ENCODE measurements at places on chromosomes 5 and 9.
A peak's percentile ranks its signal among the peaks of the same experiment; 100 is the strongest.

DNA sequence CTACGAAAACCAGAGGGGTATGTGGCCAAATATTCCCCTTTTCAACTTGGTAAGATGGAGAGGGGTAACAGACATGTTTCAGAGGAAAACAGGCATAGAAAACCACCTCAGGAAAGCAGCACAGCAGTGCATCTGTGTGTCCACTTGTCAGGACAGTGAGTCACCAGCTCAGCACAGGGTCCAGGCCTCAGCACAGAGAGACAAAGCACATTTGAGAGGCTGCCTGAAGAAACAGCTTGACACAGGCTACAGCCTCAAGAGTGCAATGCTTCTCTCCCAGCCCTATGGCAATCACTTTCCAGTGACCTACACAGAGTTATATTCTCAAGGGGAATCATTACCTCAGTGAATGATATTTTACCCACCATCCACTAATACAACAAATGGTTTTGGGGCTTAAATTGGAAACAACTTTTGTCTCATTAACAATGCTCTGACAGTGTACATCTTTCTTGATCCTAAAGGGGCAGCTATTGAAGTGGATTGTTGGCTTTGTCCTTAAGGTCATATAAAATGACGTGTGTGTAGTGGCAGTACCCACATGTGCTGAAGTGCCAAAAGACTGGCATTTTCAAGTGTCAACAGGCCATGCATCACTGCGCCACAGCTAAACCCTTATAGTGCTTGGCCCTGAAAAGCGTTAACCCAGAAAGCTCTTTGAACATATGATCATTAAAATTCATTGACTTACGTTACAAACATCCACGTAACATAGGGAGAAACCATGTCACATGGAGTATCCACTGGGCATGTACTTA lies 46.4 kb downstream of the ERMP1 start:
- no peak for DNase-seq

GRCh38 chr5:76401801-76402250 lies 1.3 kb upstream of the IQGAP2 start:
- DNase-seq, result peak; percentile 49

DNA sequence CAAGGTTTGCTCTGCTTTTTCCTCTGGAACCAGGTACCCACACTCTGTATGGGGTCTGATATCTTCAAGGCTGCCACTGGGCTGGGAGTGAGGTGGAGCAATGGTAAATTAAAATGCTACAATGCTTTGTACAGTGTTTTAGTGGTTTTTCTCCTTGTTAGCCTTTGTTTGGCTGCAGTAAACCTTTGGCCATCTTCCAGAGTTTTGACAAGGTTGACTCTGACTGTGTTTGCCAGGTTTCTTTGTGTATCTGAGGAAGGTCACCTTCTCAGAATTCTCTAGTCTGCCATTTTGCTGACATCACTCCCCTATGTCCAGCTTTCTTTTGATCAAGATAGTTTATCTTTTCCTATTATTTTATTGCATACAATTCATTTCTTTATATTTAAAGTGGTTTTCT lies 11.2 kb downstream of the SPATA31D1 start:
- no peak for DNase-seq

DNA sequence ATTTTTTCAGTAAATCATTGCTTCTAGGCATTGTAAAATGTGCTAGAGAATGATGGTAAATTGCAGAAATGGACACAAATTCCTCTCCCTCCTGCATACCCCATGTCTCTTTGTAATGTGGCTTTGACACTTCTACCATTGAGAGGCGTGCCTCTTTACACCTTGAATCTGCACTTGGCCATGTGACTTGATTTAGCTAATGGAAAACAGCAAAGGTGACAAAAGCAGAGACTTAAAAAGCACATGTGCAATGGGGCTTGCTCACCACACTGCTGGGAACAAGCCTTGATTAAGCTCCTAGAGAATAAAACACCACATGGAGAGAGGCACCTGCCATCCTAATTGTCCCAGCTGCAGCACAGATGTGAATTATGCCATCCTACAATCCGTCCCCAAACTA lies 69.9 kb upstream of the NAA35 start:
- DNase-seq, result no peak

- no peak for DNase-seq
Measured at GRCh38 chr9:34717996-34718614, 8.2 kb upstream of the CCL21 start.

GRCh38 chr5:148873690-148874485 lies 47.5 kb downstream of the ADRB2 start:
- DNase-seq, result no peak

DNA sequence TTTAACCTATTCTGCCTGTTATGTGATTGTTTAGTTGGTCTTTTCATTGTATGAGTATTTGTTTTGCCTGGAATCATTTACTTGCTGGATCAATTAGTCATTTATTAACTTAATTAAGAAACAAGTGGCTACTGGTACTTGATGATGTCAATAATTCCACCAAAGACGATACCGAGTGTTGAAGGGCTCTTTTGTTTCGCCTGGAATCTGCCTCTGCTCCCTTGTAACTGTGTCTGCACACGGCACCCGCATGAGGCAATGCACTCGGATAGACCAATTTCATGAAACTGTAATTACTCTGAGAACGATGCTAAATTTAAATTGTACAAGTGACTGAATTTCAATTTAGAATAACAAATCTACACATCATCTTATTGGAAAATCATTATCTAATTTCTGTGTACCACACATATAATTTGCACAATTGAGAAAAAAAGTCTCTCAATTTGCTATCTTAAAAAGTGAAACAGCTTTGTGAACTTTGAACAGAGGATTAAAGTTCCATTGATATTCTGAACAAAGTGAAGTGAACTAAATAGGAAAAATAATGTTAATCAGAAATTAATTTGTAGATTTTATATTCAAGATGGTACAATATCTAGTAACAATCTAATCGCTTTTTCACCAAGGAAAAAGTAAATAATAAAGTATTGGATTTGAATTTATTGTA lies 143.2 kb downstream of the CTNND2 start:
- no peak for DNase-seq

DNA sequence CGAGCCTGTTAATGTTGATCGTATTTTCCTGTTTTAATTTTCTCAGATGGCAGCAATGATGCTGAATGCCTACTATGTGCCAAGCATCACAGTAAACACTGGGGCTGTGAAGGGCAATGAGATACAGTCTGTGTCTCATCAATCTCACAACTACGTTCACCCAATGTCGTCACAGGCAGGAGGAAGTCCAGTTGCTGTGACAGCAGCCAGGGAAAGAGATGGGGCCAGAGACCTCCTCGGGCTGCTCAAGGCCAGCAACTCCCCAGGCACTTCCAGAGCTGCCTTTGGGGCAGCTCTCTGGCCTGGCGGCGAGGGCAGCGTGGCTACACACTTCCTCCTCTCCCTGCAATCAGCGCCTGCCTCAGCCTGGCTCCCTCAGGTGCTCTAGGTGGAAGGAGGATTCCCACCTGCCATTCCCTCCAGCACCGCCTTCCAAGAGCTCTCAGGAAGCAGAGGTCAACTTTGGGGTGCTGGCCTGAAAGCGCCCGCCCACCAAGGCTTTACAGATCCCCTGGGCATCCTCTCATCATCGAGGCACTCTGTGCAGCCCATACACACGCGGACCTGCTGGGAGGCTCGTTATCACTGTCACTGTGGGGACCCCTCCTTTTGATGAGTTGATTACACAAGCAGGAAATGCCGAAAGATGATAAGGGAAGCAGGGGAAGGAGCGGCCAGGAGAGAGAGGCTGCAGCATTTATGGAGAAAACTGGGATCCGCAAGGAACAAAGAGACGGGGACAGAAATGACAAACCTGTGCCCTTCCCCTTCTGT lies 159.2 kb downstream of the ZDHHC21 start:
- DNase-seq, result no peak

DNA sequence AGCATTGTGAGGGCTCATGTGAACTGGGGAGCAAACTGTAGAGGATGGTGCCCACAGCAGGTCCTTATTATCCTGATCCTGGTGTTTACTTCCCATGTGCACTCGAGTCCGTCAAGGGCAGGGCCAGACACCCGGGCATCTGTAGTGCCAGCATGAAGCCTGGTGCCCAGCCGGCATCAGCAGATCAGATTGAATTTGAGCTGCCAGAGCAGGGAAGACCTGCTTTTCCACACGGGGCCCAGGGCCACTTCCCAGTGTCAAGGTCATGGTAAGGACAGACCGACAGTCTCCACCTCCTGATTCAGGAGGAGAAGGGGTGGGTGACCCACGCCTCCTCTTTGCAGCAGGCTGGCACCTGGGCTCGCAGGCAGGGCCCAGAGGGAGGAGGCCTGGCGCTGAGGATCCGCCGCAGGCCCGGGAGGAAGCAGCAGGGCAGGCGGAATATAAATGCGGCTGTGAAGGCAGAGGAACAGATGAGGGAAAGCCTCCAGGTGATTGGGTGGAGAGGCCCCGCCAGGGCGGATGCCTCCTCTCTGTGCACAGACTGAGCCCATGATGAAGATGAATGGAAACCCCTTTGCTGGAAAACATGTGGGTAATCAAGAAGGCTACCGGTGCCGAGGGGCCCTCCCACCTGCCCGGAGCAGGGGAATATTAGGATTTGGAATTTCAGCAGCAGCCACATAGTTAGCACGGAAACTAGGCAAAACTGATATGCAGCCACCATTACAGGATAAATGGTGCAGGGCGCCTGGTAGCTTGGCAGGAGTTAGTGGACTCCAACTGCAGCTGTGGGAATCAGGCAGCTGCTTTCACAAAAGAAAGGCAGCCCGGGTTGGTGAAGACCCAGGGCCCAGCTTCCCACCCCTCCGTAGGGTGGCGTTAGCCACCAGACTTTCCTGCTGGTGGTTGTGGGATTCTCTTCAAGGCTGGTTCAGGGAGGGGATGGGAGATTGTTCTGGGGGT lies 114.9 kb downstream of the GAPVD1 start:
- no peak for DNase-seq

- no peak for DNase-seq
Measured at GRCh38 chr9:102587281-102587680, 407.9 kb upstream of the CYLC2 start.

DNA sequence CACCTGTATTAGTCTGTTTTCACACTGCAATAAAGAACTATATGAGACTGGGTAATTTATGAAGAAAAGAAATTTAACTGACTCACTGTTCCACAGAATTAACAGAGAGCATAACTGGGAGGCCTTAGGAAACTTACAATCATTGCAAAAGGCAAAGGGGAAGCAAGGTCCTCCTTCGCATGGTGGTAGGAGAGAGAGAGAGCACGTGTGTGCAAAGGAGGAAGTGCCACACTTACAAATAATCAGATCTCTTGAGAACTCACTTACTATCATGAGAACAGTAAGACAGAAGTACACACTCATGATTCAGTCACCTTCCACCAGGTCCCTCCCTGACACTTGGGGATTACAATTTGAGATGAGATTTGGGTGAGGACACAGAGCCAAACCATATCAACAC lies 258.7 kb downstream of the TRIM32 start:
- DNase-seq, result no peak

GRCh38 chr5:154278908-154279307 lies 88.4 kb downstream of the GALNT10 start:
- no peak for DNase-seq

- no peak for DNase-seq
Measured at GRCh38 chr9:93149361-93149760, 15.3 kb upstream of the NINJ1 start.

GRCh38 chr9:122116448-122117173 lies 23.5 kb upstream of the TTLL11 start:
- DNase-seq, result no peak

DNA sequence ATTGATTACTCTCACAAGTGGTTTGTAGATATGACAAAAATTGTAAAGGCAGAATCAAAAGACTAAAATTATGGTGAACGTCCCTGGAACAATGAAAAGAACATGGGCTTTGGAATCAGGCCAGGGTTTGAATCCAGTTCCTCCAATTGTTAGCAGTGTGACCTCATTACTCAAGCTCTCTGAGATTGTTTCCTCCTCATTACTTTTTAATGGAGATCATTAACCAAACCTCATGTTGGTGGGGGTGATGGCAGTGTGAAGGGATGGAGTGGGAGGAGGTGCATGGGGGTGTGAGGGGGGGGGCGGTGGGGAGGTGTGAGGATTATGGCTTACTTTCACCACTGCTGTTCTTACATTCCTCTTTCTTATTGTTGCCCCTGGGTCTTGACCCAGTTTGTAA lies 44.1 kb upstream of the FOXE1 start:
- no peak for DNase-seq

- DNase-seq, result no peak
Measured at GRCh38 chr9:71487061-71487460, 281.3 kb downstream of the CEMIP2 start.

DNA sequence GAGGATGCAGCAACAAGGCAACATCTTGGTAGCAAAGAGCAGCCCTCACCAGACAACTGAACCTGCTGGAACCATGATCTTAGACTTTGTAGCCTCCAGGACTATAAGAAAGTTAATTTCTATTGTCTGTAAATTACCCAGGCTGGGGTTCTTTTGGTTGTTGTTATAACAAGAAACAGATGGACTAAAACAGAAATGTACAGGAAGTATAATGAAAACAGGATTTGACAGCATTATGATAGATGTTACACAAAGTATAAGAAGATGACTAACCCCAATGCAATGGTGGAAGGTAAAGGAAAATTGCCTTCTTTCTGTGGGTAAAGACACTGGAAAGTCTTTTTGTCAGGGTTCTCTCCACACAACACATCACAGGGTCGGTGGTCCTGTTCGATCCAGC lies 204.2 kb downstream of the SGCD start:
- DNase-seq, result no peak

GRCh38 chr5:139078345-139078744 lies 119.8 kb downstream of the SIL1 start:
- no peak for DNase-seq

DNA sequence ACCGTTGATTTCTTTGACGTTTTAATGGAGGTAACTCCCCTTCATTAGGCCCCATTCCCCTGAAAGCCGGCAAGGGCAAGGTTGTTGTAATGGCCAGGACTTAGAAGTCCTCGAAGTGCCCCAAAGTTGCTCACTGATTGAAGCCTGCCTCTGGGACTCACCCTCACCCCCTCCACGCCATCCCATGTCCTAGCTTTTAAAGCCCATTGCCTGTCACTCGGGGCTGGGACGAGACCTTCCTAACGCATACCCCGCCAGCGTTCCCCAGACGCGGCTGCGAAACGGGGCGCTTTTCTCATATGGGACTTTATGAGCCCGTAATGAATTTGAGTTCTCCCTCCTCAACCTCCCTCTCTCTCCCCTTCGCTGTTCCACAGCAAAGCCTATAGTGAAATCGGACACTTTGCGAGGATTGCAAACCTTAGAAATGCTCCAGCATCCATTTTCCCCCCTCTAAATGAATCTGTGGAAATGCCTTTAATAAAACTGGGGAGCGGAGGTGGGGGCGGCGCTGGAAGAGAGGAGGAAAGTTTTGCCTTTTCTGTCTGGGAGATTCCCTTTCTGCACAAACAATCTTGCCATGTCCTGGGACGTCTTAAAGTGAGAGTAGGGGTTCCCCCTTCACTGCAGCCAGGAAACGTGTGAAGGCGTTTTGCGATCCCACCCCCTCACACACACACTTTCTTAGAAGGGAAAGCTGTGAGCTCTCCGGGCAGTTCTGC lies 1.5 kb downstream of the PAPPA start:
- DNase-seq, result no peak

- DNase-seq, result no peak
Measured at GRCh38 chr5:98454904-98455303, 318.6 kb upstream of the RGMB start.

DNA sequence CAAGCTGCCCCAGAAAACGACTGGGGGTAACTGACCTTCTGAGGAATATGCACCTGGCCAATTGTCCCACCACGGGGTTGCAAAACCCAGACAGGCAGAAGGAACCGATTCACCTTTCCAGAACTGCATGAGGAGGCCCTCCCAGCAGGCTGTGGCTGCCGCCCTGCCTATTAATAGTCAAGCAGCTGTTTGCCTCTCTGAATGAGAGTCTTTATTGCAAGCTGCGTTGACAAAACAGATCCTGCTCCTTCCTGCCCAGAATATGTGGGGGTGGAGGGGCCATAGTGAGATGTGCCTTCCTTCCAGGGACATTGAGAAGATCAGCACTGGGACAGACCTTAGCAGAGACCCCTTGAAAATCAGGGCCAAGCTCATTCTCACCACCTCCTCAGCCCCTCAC lies 18.3 kb upstream of the TCOF1 start:
- DNase-seq, result no peak
